Sigmoid colon (tissue), 7 donors: ENCODE measurements at places on chromosomes 1 and 21. TPM values are rescaled to one million over a fixed set of nuclear protein-coding genes. Genes with fewer than 3 reads are reported as not detected.

The RPTN gene
- not detected for polyA plus RNA-seq

GRCh38 chr1:19220080-19220846, 10.2 kb upstream of the UBR4 start:
- no peaks in the 10 kb centered on the region for H3K4me1 ChIP-seq
- DNase-seq: no peak
- no peak overlapping the region for H3K4me3 ChIP-seq
- peaks cover 82% of the 10 kb centered on the region for H3K36me3 ChIP-seq

- no peak overlapping the region for H3K27ac ChIP-seq
- H3K36me3 ChIP-seq: no peaks in the 10 kb centered on the region
- no peak overlapping the region for H3K4me3 ChIP-seq
- H3K4me1 ChIP-seq: peaks cover 12% of the 10 kb centered on the region
Observed at GRCh38 chr1:243216741-243217140, 38.3 kb downstream of the CEP170 start.

DNA sequence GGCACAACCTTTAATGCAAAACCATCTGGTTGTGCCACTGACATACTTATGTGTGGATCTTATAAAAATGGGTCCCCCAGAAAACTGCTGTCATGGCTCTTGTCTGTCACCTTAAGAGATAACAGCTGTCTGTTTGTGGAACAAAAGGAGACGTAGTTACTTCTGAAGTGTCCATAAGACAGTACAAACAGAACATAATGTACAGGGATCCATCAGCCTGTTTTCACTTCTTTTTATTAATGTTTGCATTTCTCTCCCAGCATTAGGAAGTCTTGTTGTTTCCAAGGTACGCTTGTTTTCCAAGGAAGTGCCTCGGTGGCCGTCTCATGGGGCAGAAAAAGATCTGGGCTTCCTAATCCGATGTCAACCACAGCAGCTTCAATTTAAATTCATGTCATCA, 11.2 kb upstream of the ST6GALNAC5 start:
- H3K4me1 ChIP-seq: no peaks in the 10 kb centered on the region
- no peak overlapping the region for H3K27ac ChIP-seq
- DNase-seq: no peak
- H3K36me3 ChIP-seq: no peaks in the 10 kb centered on the region
- no peaks in the 10 kb centered on the region for H3K27me3 ChIP-seq

The ODF2L gene
- 27.2 TPM for polyA plus RNA-seq

- H3K36me3 ChIP-seq: no peaks in the 10 kb centered on the region
- no peak overlapping the region for H3K27ac ChIP-seq
- no peaks in the 10 kb centered on the region for H3K27me3 ChIP-seq
- H3K4me3 ChIP-seq: no peak overlapping the region
- no peaks in the 10 kb centered on the region for H3K4me1 ChIP-seq
Observed at GRCh38 chr1:95625224-95625623, 391.2 kb downstream of the RWDD3 start.

- no peak for DNase-seq
- no peaks in the 10 kb centered on the region for H3K36me3 ChIP-seq
- no peaks in the 10 kb centered on the region for H3K27me3 ChIP-seq
- no peak overlapping the region for H3K4me3 ChIP-seq
Observed at GRCh38 chr1:223039990-223040389, 103.1 kb downstream of the TLR5 start.

GRCh38 chr1:226541631-226542622, 6.6 kb upstream of the STUM start:
- DNase-seq: peak; percentile 71
- no peaks in the 10 kb centered on the region for H3K36me3 ChIP-seq
- peak overlapping the region; percentile 37 for H3K27ac ChIP-seq
- H3K27me3 ChIP-seq: no peaks in the 10 kb centered on the region
- no peaks in the 10 kb centered on the region for H3K4me1 ChIP-seq

DNA sequence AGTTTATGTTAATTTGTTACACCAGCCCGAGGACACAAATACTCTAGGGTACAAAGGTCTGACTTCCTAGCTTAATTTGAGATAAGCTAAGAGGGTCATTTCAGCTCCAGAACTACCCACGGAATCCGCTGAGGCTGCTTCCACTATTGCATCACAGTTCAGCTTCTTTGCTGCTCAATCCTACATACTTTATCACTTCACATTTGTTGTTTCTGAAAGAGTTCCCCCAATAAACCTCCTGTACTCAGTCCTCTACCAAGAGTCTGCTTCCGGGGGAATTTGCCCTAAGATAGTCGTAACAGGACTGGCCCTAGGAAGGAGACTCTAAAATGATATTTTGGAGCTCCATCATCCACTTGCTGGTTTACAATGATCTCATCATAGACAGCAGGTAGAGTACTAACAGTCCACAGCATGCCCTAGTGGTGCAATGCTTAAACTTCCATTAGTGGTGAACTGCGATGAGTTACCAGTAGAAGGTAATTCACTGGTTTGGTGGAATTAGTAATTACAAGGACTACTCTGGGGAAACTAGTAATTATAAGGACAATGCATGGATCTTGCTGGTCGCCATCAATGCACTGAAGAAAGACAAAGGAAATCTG, 229.3 kb downstream of the USH2A start:
- DNase-seq: no peak
- H3K27me3 ChIP-seq: no peaks in the 10 kb centered on the region
- H3K36me3 ChIP-seq: no peaks in the 10 kb centered on the region
- H3K4me3 ChIP-seq: no peak overlapping the region
- no peaks in the 10 kb centered on the region for H3K4me1 ChIP-seq
- no peak overlapping the region for H3K27ac ChIP-seq

The TRIM46 gene
- polyA plus RNA-seq: 0.92 TPM

DNA sequence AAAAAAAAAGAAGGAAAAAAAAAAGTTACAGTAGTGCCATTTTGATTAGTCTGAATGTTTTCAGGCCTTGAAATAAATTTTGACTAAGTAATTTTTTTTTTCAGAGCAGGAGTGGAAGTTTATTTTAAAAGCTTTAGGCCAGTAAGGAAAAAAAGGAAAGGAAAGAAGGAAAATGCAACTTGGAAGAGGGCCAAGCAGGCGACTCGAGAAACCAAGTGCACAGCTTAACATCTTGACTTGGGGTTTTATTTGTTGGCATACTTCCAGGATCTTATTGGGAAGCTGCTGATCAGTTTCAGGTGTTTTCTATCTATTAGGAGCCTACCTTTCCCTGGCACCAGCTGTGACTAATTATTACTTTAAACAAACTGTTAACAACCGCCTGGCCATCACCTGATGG, 41.7 kb downstream of the ATF3 start:
- no peak overlapping the region for H3K27ac ChIP-seq
- DNase-seq: no peak
- H3K4me1 ChIP-seq: no peaks in the 10 kb centered on the region
- H3K27me3 ChIP-seq: no peaks in the 10 kb centered on the region
- H3K4me3 ChIP-seq: no peak overlapping the region

The SEMA6C gene
- 0.23 TPM for polyA plus RNA-seq

GRCh38 chr1:241624935-241625334, 15.2 kb downstream of the CHML start:
- no peaks in the 10 kb centered on the region for H3K36me3 ChIP-seq
- no peaks in the 10 kb centered on the region for H3K4me1 ChIP-seq
- H3K27ac ChIP-seq: no peak overlapping the region
- no peak for DNase-seq
- H3K4me3 ChIP-seq: no peak overlapping the region
- H3K27me3 ChIP-seq: no peaks in the 10 kb centered on the region

The BNIPL gene
- polyA plus RNA-seq: not detected

The MMEL1 gene
- polyA plus RNA-seq: 37.2 TPM

GRCh38 chr1:73326663-73327062, 871.3 kb downstream of the LRRIQ3 start:
- no peak overlapping the region for H3K27ac ChIP-seq
- no peaks in the 10 kb centered on the region for H3K27me3 ChIP-seq
- no peaks in the 10 kb centered on the region for H3K4me1 ChIP-seq
- no peaks in the 10 kb centered on the region for H3K36me3 ChIP-seq

The B3GALT5 gene
- 9.6 TPM for polyA plus RNA-seq

DNA sequence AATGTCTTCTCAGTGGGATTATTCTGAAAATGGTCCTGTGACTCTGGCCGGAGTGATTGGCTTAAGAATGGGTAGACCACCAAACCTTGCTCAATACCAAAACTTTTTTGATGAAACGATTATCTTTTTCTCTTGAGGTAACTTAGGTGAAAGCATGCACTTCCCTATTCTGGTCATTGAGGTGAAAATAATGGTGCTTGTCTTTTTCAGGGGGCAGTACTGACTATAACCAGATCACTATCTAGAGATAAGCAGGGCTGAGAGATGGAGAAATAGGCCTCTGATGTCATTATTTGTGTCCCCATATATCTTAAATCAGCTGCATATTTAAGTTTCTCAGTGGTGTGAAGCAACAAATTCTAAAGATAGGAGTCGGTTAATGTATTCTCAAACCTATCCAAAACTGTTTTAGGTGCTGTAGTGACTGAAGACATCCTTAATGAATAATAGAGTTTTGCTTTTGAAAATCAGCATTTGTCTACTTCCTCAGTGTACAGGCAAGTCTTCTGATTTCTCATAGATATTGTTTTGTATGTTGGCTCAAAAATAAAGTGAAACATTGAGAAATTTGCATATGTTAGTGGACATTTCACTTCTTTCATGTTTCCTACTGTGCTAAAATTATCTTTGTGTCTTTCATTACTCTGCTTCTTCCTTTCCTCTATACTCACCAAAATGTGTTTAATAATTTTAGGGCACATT, 735.3 kb upstream of the ADGRL4 start:
- H3K4me1 ChIP-seq: no peaks in the 10 kb centered on the region
- no peaks in the 10 kb centered on the region for H3K36me3 ChIP-seq
- no peak for DNase-seq
- no peaks in the 10 kb centered on the region for H3K27me3 ChIP-seq
- no peak overlapping the region for H3K27ac ChIP-seq

The RNF186 gene
- polyA plus RNA-seq: 13.8 TPM

- no peak for DNase-seq
- H3K27me3 ChIP-seq: no peaks in the 10 kb centered on the region
- no peak overlapping the region for H3K27ac ChIP-seq
- H3K4me3 ChIP-seq: no peak overlapping the region
Observed at GRCh38 chr1:201084295-201084694, 27.9 kb downstream of the CACNA1S start.

DNA sequence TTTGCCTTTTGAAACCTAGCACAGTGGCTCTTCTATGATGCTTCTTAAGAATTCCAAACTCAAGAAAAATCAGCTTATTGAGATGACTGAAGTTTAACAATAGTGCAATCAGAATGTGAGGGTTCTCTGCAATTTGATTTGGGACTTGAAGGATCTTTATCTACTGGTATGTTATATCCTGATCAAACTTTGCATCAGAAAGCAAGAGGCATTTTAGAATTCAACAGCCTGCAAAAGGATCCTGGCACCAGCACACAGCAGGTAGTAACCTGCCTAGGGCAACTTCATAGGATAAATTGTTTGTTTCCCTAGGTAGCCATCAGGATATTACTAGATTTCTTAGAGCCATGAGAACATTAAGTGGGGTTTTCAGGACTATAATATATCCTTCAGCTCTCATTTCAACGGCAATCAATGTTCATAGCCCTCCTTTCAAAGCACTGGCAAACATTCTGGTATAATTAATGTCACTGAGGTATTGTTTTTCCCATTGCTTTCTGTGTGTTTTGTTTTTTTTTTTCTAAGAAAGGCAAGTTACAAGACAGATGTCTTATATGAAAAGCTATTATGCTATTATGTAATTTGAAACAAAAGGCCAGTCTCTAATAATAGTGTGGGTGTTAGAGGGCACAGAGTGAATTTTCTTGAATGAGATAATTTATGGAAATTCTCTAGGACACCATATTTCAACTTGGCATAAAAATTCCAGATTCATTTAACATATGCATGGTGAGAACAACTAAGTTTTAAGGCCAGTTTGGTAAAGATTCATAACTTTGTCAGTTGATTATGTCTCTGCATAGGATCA, 34.5 kb downstream of the NTNG1 start:
- H3K27ac ChIP-seq: no peak overlapping the region
- no peak for DNase-seq

DNA sequence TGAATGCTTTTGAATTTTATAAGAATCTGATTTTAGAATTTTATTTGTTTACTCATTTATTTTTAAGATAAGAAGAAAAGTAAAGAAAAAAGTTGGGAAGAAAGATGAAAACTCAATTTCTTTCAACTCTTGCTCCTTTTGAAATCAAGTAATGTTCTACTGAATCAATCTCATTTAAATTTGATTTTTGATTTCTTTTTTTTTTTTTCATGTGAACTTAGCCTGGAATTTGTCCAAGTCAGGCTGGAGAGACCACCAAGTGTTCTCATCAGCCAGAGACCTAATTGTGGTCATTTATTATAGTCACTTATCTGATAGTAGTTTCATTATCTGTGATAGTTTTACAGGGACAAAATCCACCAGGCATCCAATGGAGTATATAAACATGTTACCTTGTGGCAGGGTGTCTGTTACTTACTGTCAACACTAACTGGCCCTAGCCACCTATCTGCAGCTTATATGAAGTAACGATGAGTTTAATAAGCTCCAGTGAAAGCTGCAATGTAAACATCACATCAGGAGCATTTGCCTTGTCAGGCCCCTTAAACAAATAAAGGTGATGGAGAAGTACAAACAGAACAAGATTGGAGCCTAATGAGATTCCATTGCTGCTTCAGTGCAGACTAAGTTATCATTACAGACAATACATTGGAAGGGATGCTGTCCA, 39.2 kb downstream of the HLX start:
- no peaks in the 10 kb centered on the region for H3K4me1 ChIP-seq
- H3K27ac ChIP-seq: no peak overlapping the region
- no peaks in the 10 kb centered on the region for H3K27me3 ChIP-seq
- no peak for DNase-seq
- no peaks in the 10 kb centered on the region for H3K36me3 ChIP-seq

The SPRR2A gene
- 2.4 TPM for polyA plus RNA-seq

The AJAP1 gene
- 0.04 TPM for polyA plus RNA-seq

The ZFP69B gene
- polyA plus RNA-seq: not detected

GRCh38 chr1:84402501-84402900, 4.2 kb downstream of the DNASE2B start:
- DNase-seq: no peak
- no peaks in the 10 kb centered on the region for H3K36me3 ChIP-seq
- no peaks in the 10 kb centered on the region for H3K4me1 ChIP-seq

The ATP1A4 gene
- not detected for polyA plus RNA-seq

GRCh38 chr21:33230545-33231324, 997 bp downstream of the IFNAR2 start:
- DNase-seq: peak; percentile 76
- peak overlapping the region; percentile 95 for H3K4me3 ChIP-seq
- peak overlapping the region; percentile 98 for H3K27ac ChIP-seq
- peaks cover 19% of the 10 kb centered on the region for H3K4me1 ChIP-seq

DNA sequence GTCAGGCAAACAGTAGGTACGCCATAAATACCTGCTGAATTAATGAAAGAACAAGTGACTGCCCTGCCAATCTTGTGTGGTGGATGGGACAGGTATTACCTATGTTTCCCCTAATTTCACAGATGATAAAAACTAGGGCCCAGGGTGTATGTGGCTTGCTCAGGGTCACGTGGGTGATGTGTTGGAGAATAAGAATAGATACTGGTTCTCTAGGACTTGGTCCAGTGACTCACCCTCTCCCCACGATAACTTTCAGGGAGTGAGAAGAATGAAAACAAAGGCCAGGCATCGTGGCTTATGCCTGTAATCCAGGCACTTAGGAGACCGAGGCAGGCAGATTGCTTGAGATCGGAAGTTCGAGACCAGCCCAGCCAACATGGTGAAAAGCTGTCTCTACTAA, 26.7 kb downstream of the SLC26A9 start:
- H3K27ac ChIP-seq: no peak overlapping the region
- H3K36me3 ChIP-seq: no peaks in the 10 kb centered on the region
- DNase-seq: no peak
- no peak overlapping the region for H3K4me3 ChIP-seq
- peaks cover 8% of the 10 kb centered on the region for H3K4me1 ChIP-seq

GRCh38 chr1:196403803-196404690, 204.2 kb downstream of the KCNT2 start:
- no peaks in the 10 kb centered on the region for H3K27me3 ChIP-seq
- no peaks in the 10 kb centered on the region for H3K4me1 ChIP-seq
- no peak for DNase-seq
- H3K27ac ChIP-seq: no peak overlapping the region
- no peak overlapping the region for H3K4me3 ChIP-seq
